ENCODE measurements at places on chromosomes 5 and 9.

DNA sequence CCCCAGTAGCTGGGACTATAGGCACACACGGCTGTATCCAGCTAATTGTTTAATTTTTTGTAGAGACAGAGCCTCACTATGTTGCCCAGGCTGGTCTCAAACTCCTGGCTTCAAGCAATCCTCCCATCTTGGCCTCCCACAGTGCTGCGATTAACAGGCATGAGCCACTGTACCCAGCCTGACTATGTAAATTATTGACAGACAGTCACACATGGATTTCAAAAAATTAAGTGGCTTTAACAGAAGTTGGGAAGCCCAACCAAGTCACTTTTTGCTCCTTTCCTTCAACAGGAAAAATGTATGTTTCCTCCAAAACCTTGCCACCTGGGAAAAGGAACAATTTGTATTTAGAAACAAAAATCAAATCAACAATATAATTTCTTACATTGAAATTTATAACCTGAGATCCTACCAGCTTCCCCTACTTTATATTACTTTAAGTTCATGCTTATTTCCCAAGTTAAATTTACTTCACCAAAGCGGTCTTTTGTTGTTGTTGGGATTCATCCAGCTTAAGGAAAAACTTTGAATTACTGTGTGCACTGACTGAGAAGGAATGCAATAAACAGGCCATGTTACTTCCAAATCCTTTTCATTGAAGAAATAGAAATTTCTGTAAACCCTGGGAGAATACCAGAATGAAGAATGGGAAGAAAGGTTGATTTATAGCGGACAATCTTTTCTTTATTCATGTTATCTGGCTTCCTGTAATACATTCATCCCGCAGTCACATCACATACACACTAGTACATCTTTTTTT is 8.6 kb downstream of the PCA3 start:
- H3K27me3 ChIP-seq: no peaks in the 10 kb centered on the region
- no peaks in the 10 kb centered on the region for H3K36me3 ChIP-seq
- H3K4me3 ChIP-seq: no peak overlapping the region
- no peak for DNase-seq

DNA sequence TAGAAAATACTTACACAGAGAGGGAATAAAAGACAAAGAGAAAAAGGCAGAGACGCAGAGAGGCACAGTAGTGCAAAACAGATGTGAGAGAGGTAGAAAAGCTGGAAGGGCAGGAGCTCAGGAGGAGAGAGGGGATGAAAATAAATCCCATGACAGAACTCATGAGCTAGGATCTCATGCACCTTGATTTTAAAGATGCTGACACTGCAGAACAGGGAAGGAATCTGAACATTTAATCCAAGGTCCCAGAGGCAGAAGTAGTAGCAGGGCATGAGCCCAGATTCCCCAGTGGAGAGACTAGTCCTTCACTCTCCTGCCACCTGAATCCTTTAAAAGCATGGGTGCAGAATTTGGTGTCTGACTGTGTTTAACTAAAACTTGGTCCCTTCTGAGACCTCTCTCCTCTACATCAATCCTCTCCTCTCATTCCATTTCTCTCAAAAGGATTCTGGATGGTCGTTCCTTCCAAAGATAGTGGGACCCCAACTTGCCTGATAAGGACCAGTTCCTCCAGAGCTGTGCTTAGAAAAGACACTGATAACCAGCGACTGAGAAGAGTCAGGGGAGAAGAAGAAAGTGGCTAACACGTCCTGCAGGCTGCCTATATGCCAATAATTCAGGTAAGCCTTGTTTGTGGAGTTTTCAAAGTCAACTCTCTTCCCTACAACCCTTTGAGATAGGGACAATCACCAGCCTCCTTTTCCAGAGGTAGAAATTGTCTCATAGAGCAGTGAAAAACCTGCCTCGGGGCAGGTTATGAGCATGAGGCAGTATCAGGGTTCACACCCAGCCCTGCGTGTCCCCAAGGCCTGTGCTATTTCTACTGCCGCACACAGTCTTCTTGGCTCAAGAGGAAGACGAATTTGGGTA is 203.2 kb upstream of the TRIM32 start:
- no peaks in the 10 kb centered on the region for H3K27me3 ChIP-seq
- H3K4me1 ChIP-seq: no peaks in the 10 kb centered on the region
- DNase-seq: no peak
- H3K36me3 ChIP-seq: no peaks in the 10 kb centered on the region

DNA sequence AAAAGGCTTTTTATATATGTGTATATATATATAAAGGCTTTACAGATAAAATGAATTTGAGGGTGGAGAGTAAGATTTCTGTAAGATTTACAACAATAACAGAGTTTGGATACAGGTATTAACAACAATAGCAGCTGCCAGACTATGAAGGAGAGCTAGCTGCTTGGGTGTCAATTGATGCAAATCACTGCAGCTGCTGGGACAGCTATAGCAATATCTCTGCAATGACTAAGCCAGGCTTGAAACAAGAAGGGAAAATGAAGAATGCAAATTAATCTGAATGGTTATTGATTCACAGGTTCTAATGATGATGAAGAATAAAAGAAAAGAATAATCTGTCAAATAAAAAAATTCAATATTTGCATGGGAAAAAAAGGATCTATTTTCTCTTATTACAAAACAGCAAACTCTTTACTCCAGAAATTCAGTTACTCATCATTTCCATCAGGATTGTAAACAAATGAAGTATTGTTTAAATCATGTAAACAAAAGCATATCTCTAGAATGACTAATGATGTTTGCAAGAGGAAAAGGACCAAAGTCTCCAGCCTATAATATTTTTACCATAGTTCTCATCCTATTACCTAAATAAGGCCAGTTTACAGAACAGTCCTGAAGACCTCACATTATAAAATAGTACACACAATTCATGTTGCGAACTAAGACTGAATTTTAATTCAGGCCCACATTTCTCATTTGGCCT is 219.0 kb downstream of the HTR1A start:
- H3K27me3 ChIP-seq: no peaks in the 10 kb centered on the region
- no peak for DNase-seq
- no peaks in the 10 kb centered on the region for H3K36me3 ChIP-seq
- H3K4me1 ChIP-seq: no peaks in the 10 kb centered on the region
- H3K4me3 ChIP-seq: no peak overlapping the region

DNA sequence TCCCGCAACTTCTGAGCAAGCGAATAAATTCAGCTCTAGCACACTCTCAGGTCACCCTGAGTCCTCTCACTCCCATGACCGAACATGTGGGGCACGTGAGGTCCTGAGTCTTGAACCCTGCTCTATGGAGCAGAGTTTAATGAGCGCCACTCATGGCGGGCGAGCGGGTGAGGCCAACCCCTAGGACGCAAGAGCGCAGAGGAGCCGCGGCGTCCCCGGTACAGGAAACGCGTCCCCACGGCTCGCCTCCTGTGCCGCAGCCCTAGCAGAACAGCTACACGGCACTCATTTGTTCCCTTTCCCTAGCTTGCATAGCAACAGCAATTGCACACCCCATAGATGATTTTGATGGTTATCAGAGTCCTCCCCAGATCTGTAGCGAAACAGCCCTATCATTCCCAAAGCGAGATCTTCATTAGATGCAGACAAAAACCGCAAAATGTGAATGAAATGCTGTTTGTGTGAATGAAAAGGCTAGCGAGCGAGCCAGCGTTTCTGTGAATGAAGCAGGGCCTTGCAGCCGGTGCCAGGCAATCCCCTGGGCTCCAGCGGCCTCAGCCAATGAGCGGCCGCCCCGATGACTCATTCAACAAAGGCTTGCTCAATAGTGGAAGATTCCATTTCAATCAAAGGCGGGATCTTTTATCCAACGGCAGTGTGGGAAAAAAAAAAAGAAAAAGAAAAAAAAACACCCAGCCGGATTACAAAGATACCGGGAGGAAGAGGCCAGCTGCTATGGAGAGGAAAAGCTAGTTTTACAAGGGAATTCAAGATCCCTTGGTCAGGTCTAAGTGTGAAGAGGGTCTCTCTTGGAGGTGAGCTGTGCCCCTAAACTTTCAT is 1.5 kb upstream of the SHC3 start:
- H3K4me1 ChIP-seq: peaks cover 8% of the 10 kb centered on the region
- H3K4me3 ChIP-seq: no peak overlapping the region
- DNase-seq: no peak
- H3K27ac ChIP-seq: no peak overlapping the region
- H3K36me3 ChIP-seq: no peaks in the 10 kb centered on the region

- no peaks in the 10 kb centered on the region for H3K36me3 ChIP-seq
- no peak for DNase-seq
- no peak overlapping the region for H3K27ac ChIP-seq
- no peaks in the 10 kb centered on the region for H3K27me3 ChIP-seq
These were observed 246.7 kb downstream of the GAS1 start for GRCh38 chr9:86700629-86701028.

DNA sequence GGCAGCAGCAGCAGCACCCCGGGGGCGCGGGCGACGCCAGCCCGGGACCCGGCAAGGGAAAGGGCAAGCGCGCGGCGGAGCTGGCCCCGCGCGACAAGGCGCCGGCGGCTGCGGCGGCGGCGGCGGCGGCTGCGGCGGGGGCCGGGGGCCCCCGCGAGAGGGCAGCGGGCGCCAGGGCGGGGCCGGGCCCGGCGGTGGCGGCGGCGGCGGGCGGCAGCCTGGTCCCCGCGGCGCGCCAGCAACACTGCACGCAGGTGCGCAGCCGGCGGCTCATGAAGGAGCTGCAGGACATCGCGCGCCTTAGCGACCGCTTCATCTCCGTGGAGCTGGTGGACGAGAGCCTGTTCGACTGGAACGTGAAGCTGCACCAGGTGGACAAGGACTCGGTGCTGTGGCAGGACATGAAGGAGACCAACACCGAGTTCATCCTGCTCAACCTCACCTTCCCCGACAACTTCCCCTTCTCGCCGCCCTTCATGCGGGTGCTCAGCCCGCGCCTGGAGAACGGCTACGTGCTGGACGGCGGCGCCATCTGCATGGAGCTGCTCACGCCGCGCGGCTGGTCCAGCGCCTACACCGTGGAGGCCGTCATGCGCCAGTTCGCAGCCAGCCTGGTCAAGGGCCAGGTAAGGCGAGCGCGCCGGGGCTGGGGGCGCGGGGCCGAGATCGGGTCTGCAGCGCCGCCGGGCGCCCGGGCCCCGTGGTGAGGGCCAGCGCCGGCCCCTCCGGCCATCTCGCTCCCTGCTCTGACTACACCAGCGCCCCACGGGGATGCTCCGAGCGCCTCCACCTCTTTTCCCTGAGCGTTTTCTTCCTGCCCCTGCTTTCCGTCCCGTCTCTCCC is at the start of gene UBE2QL1:
Gene UBE2QL1, plus strand, starts transcription at position 238 of the 843 bp plus-strand sequence. Its CDS starts 35 bp downstream, at position 273.
- DNase-seq: no peak
- peaks cover 3% of the 10 kb centered on the region for H3K4me1 ChIP-seq
- no peaks in the 10 kb centered on the region for H3K36me3 ChIP-seq
- no peak within 1 kb of the TSS for H3K4me3 ChIP-seq
- H3K27me3 ChIP-seq: peaks cover 11% of the 10 kb centered on the region

GRCh38 chr5:148864113-148864841 is 37.9 kb downstream of the ADRB2 start:
- no peak for DNase-seq
- no peak overlapping the region for H3K4me3 ChIP-seq
- H3K36me3 ChIP-seq: peaks cover 7% of the 10 kb centered on the region
- peaks cover 36% of the 10 kb centered on the region for H3K4me1 ChIP-seq

DNA sequence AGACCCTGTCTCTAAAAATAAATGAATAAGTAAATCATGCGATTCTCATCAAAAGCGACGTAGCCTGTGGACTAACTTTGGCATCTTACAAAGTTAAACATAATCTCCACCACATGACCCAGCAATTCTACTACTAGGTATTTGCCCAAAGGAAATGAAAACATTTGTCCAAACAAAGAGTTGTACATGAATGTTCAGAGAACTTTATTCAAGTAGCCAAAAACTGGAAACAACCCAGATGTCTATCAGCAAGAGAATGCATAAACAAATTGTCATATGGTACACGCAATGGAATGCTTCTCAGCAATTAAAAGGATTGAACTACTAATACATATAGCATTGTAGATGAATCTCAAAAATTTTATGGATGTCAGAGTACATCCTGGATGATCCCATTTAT is 82.6 kb downstream of the ADRB2 start:
- no peak for DNase-seq
- no peak overlapping the region for H3K4me3 ChIP-seq
- peaks cover 11% of the 10 kb centered on the region for H3K4me1 ChIP-seq
- H3K27me3 ChIP-seq: no peaks in the 10 kb centered on the region

DNA sequence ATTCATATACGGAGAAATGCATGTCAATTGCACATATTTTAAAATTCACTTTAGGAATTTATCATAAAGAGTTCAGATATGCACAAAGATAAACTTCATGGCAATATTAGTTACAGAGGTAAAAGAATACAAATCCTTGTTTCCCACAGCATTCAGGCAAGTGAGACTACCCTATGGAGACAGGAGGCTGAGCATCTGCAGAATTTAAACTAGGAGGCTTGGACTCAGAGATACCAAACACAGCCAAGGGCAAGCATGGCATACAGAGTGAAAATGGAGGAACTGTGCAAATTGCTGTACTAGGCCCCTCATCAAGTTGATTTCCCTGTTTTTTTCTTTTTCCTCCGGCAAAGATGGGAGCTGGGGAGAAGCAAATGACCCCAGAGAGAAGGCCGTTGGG is 94.2 kb downstream of the SLC24A2 start:
- no peaks in the 10 kb centered on the region for H3K4me1 ChIP-seq
- H3K27me3 ChIP-seq: no peaks in the 10 kb centered on the region
- H3K27ac ChIP-seq: no peak overlapping the region
- H3K36me3 ChIP-seq: no peaks in the 10 kb centered on the region

GRCh38 chr5:126884269-126884819 is 107.4 kb downstream of the LMNB1 start:
- H3K27ac ChIP-seq: no peak overlapping the region
- no peak overlapping the region for H3K4me3 ChIP-seq
- no peaks in the 10 kb centered on the region for H3K4me1 ChIP-seq

GRCh38 chr9:128245421-128246151 is 30.2 kb downstream of the GOLGA2 start:
- H3K4me3 ChIP-seq: no peak overlapping the region
- DNase-seq: no peak
- H3K27ac ChIP-seq: no peak overlapping the region
- peaks cover 39% of the 10 kb centered on the region for H3K4me1 ChIP-seq
- no peaks in the 10 kb centered on the region for H3K36me3 ChIP-seq
- H3K27me3 ChIP-seq: no peaks in the 10 kb centered on the region
